Cerebellum (tissue), 4 donors: ENCODE measurements at places on chromosomes 16 and 17. TPM values are rescaled to one million over a fixed set of nuclear protein-coding genes. Genes with fewer than 3 reads are reported as not detected.

DNA sequence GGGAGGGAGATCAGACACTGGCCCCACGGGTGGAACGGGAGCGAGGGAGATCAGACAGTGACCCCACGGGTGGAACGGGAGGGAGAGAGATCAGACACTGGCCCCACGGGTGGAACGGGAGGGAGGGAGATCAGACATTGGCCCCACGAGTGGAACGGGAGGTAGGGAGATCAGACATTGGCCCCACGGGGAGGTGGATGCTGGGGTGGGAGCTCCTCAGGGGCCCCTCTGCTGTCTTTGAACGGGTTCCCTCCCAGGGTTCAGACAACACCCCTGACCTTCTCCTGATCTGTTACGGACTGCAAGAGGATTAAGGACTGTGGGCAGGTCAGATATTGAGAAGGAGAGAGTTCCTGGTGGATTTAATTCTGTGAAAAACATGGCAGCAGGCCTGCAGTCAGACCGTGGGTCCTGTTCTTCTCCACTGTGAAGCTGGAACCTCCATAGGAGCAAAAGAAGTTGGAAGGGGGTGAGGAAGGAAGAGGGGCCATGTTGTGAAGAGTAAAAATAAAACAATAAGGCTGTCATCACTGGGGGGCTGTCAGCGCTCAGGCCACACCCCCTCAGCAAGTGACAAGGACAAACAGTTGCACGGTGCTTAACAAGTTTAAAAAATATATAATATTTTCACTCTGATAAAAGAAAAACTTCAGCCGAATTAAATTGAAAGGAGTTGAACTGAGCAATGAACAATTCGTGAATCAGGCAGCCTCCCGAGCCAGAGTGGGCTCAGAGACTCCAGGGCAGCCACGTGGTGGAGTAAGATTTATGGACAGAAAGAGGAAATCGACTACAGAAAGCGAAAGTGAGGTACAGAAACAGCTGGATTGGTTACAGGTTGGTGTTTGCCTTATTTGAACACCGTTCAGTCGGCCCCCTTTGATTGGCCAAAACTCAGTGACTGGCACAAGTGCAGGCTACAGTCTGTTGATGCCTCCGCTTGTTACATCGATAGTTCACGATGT is 348.7 kb upstream of the TNRC6C start:
- DNase-seq = no peak

Gene FKBP10
- total RNA-seq = 26.5 TPM

- peak; percentile 15 for DNase-seq
Observed at GRCh38 chr16:76182041-76182635, 95.1 kb upstream of the CNTNAP4 start.

Gene DYNLRB2
- 2.1 TPM for total RNA-seq

- no peak for DNase-seq
Observed at GRCh38 chr17:62818526-62818925, 10.4 kb upstream of the MARCHF10 start.

DNA sequence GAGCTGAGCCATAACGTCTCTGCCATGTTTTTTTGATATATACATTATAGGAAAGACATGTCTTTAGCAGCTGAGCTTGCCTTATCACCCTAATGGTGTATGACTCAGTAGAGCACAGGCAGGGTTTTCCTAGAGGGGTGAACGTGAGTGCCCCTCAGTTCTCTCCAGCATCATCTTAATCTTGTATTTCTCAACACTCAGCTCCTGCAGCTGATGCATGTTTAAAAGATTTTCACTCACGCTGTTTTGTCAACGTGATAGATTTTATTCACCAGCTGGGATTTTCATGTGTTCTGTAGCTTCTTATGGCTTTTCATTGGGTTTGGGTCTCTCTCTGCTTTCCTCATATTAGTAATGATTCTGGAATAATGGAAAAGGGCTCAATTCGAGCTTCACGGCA is 186.0 kb upstream of the PMFBP1 start:
- no peak for DNase-seq

DNA sequence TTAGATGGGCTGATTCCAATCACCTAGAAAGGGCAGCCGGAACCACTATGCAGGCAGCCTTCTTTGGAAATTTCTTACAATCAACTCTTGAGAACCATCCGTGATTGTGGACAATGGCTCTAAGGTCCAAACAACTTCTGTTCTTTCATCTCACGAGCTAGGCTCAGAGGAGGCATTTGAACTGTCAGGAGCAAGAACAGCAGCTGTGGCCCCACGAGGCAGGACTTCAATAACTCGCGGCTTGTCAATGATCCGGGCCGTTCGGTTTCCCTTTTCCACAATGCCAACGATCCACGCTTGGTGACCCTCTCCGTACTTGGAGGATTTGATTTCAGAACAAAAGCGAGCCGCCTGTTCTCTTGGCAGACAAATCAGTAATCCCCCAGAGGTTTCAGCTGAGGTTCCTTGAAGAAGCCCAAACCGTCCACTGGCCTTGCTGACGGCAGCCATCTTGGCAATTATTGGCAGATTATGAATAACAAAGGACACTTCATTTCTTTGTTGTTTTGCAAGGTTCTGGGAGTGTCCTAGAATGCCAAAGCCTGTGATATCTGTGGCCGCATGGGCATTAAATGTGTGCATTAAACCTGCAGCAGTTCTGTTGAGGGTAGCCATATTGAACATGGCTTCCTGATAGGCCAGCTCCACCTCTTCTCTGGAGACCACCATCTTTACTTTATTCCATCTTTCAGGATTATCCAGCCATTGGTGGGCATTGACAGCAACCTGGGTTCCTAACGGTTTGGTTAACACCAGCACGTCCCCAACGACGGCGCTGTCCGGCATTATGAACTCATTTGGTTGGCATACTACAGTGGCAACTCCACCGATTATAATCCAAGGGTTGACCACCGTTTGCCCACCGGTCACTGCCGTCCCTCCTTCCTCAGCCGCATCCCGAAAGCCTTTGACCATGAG is 1.2 kb downstream of the SEPHS2 start:
- DNase-seq = no peak

Gene PIPOX
- 6.4 TPM for total RNA-seq

Gene KRTAP2-3
- not detected for total RNA-seq

GRCh38 chr17:14428648-14429029 is 127.8 kb downstream of the HS3ST3B1 start:
- DNase-seq = no peak

Gene ZG16
- 0.09 TPM for total RNA-seq

- DNase-seq = no peak
Observed at GRCh38 chr17:30369995-30370394, 8.7 kb upstream of the CPD start.

Gene KRTAP3-3
- total RNA-seq = not detected

GRCh38 chr17:46264456-46265198 is 30.3 kb upstream of the LRRC37A start:
- DNase-seq = no peak

GRCh38 chr17:81245024-81245664 is 6.0 kb downstream of the NDUFAF8 start:
- DNase-seq = no peak
